ENCODE measurements at places on chromosomes 3 and 15.

DNA sequence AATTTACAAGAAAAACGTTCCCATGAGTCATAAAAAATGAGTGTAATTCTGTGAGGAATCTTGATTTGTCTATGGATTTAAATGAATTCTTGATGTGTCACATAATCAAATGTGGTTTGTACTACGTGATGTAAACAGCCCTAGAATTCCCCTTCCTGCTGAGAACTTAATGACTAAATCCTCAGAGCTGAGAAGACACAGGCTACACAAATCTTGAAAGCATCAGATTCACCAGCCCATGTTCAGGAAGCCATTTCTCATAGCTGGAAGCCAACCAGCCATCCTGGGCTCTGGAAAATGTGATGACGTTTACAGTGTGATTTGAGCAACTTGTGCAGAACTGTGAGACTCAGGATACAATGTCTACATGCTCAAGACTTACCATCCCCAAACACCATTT lies 193.7 kb upstream of the MME start:
- no peak for DNase-seq

- DNase-seq: peak; percentile 59
Measured at GRCh38 chr3:138351916-138352550, 3.7 kb downstream of the MRAS start.

DNA sequence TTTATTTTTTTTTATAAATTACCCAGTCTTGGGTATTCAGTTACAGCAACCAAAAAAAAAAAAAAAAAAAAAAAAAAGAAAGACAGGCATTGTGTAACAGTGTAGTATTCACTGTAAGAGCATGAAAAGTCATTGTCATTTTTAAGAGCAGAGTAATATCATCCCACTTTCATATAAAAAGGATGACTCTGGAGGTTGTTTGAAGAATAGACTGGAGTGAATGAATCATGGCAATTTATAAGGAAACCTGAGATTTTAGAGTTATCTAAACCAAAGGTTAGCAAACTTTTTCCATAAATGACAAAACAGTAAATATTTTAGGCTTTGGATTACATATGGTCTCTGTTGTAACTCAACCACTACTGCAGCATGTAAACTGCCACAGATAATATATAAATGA lies 794.9 kb downstream of the NTRK3 start:
- DNase-seq: no peak

DNA sequence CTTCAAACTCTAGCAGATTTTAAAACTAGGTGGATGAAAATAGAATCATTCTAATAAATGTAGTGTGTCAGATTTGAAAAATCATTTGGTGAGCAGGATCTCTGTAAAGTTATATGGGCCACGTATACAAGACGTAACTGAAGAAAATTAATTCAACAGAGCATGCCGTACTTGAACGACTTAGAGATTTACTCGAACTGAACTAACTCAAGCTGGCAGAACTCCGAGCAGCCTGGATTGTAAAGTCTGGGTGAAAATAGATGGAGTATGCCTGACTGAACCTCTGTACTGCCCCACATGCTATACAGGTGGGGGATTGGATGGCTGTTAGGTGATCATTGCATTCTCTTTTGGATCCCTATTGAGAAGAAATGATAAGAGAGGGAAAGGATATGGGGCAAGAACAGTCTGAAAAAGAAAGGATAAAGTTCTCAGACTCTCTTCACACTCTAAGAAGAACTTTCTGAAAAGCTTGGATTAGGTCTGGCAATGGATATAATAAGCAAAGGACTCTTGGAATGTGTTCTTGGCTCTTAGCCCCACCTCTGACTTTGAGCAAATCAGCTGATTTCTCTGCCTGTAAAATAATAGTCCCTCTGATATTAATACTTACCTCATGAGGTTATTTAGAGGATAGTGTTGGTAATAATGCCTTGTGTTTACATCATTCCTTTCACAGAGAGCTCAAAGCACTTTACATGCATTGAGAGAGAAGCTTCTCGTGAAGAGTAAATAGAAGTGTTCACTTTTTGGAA lies 147.5 kb downstream of the FILIP1L start:
- DNase-seq: no peak

DNA sequence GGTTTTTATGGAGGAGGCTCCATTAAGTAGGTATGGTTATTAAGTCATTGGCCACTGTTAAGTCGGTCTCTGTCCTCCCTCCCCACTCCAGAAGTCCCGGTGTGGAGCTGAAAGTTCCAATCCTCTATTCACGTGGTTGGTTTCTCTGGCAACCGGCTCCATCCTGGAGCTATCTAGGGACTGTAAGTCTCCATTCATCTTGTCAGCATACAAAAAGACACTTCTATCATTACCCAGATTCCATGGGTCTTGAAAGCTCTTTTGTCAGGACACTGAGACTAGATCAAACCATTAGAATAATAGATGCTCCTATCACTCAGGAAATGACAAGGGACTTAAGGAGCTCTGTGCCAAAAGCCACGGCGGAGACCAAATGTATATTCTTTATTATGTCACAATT lies 110.3 kb downstream of the PIK3CB start:
- DNase-seq: no peak

DNA sequence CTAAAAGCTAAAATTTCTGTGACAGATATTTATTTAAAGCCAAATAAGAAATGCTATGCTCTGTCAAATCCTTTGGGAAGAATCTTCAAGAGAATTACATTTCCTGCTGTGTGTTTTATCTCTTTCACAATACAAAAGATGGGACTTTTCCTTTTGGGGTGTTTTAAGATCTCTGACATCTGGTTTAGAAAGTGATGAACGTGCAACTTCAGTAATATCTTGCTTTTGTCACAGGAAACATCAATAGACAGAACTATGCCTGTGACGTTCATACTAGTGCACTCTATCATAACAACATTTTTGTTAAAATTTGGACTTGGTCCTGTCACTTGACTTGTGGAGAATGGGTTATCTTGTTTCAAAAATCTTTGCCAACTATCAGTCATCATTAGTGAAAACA lies 195.7 kb upstream of the KCNMB2 start:
- DNase-seq: no peak

- no peak for DNase-seq
Measured at GRCh38 chr15:90257776-90258175, 7.7 kb upstream of the NGRN start.
